GM12878 (cell line): ENCODE measurements at places on chromosomes 4 and X. TPM values are rescaled to one million over a fixed set of nuclear protein-coding genes. Genes with fewer than 3 reads are reported as not detected.
A peak's percentile ranks its signal among the peaks of the same experiment; 100 is the strongest.

DNA sequence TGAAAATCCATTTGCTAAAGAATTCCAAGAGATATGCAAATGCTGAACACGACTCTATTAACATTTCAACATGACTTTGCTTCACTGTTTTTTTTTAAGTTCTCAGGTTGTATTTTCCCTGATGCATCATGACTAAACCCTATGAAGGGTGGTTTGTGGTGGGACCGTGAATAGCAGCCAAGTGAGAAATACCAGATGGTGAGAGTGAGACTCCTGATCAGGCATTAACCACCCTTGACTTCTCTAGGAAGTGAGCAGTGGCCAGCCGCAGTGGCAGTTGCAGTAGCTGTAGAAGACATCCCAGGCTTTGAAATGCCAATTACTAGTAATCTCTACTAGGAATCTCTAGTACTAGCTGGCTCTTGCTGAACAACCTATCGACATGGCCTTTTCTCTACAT, 383.4 kb downstream of the FAM133A start:
- DNase-seq, result no peak

DNA sequence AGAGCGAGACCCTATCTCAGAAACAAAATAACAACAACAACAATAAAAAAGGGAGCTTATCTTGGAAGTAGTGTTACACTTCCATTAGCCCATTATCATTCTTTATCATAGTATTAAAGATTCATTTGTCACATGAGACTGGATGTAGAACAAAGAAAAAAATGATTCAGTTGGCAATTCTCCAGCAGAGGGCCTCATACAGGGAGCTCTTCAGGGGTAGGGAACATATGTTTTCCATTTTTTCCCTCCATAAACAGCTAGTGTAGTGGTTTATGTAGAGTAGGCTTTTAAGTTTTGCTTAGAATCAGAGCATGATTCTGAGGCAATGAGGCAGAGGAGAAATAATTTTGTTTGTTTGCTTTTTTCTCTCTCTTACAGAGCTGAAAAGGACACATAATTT, 5.8 kb downstream of the CPE start:
- no peak for DNase-seq

CCSER1 gene
- total RNA-seq, result 1.2 TPM in 2 replicates

- no peak for DNase-seq
These were observed 1.2 kb upstream of the MID1IP1 start for GRCh38 chrX:38799995-38800580.

NSDHL gene
- 23.5 and 24.2 TPM in 2 replicates for total RNA-seq

DNA sequence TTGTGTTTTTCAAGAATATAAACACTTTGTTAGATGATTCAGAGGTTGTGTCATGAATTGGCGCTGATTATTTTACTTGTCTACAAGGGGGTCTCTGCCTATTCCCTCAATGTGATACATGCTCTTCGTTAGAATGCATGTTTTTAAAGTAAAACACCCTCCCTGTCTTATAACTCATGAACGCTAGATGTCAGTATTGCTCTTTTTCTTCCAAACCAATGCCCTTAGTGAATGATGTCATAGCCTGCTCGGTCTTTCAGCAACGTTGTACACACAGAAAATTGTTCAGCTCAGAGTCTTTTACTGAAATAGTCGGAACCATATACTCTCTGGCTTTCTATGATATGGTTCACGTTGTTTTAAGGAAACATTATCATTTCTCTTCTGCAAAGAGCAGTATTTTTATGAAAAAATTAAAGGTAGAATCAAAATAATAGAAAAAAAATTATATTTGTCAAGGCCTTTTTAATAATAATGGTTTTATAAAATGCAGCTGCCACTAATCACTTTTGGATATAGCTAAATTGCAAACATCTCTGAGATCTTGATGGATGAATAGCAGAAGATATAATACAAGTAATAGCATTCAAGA, 292.9 kb downstream of the TLL1 start:
- peak; percentile 36 for DNase-seq

GRCh38 chr4:70895811-70896491, 6.2 kb upstream of the MOB1B start:
- DNase-seq, result no peak

DNA sequence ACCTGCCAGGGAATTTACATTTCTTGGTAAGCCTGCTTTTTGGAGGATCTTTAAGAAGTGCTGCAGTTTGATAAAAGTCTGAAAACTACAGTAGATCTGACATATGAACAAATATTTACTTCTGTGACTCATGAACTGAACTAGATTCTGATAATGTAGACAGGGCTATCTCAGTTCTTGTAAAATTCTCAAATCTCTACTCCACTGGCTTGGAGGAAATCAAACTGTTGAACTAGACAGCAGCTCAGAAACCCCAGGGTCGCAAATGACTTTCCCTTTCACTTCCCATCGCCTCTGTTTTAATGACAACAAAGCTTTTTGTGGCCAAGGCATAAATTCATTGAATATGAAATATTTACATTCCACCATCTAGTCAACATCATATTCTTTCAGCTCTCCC, 15.4 kb upstream of the OCIAD1 start:
- DNase-seq, result no peak

DNA sequence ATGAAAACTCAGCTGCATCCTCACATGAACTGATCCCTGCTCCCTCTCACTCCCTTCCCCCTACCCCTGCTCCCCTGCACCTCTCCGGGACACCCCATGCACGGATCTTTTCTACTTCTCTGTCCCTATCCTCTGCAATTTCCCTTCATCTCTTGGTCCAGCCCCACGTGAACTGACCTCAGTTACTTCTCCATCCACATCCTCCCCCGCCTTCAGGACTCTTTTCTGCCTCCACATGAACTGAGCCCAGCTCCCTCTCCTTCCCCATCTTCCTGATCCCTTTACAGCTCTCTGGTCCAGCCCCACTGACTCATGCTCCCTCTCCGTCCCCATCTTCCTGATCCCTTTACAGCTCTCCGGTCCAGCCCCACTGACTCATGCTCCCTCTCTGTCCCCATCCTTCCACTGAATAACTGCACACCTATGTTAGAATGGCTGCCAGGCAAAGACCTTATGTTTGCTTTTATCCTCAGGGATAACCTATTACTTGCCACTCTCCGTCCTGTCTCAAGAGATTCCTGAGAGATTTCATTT, 5.6 kb downstream of the CETN2 start:
- DNase-seq, result no peak

GRCh38 chr4:108830509-108831244, 67.8 kb upstream of the ETNPPL start:
- no peak for DNase-seq

WAS gene
- 84.7 and 86.8 TPM in 2 replicates for total RNA-seq

NEUROG2 gene
- total RNA-seq, result 1.9 and 2.9 TPM in 2 replicates

CENPU gene
- total RNA-seq, result 38.6 and 43.9 TPM in 2 replicates

- DNase-seq, result no peak
These were observed 32.5 kb downstream of the FSTL5 start for GRCh38 chr4:162131256-162131655.

- DNase-seq, result no peak
These were observed 297.6 kb upstream of the STS start for GRCh38 chrX:6849716-6850414.

GRCh38 chr4:152634110-152634760, 45.6 kb downstream of the TMEM154 start:
- no peak for DNase-seq

DDX53 gene
- not detected in 2 replicates for total RNA-seq

DNA sequence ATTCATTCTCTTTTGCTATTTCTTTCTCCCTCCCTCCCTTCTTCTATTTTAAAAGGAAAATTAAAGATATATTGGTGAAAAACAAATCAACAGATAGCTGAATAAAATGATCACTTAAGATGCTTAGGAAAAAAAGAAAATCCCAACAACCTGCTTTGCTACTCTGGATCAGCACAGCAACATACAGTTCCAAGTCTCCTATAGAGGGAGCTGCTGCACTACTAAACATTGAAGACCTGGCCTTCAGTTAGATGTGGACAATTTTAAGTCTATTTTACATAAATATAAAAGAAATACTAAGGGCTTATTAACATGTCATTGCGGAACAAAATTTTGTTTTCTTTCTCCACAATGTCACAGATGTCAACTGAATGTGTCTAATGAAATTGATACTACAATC, 226.4 kb downstream of the MAGEB5 start:
- DNase-seq, result no peak

- no peak for DNase-seq
These were observed 35.4 kb upstream of the PDLIM5 start for GRCh38 chr4:94416335-94416734.

GRCh38 chr4:151129796-151130195, 30.4 kb downstream of the RPS3A start:
- no peak for DNase-seq

TBC1D25 gene
- 17.3 and 20.6 TPM in 2 replicates for total RNA-seq

DNA sequence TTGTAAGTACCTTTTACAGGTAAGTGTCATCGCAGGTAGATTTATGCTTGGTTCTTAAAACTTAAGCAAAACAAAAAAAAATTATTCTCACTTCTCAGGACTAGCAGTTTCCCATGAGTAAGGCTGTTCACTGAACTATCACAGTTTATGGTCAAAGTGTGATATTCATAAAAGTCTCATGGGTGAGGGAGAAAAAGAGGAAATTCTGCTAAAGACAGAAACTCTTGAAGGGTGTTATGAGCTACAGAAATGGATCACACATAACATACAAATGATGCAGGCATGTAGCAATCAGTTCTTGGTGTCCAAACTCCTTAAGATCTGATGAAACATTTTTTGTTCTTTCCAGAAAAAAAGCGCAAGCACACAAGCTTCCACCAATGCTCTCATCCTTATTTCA, 8.5 kb downstream of the RAB9A start:
- peak; percentile 73 for DNase-seq

DNA sequence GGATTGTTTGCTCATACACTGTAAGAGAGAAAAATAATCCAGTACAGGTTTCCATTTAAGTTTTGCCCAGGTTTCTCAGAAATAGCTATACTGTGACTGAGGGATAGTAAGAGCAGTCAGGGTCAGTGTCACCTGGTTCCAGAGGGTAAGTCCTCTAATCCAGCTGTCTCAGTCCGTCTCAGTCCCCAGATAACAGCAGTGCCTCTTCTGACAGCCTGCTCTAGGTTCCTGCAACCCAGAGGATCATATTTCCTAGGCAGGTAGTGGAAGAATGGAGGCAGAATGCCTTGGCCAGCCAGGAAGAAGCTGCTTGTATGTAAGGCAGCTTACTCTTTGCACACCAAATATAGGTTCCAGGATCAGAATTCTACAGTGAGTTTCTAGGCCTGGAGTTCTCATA, 22.6 kb upstream of the GNRHR start:
- DNase-seq, result no peak

GSX2 gene
- 0.32 and 0.54 TPM in 2 replicates for total RNA-seq

CENPVL2 gene
- total RNA-seq, result not detected in 2 replicates

GRCh38 chr4:107666134-107666533, 53.9 kb downstream of the PAPSS1 start:
- DNase-seq, result no peak

- DNase-seq, result no peak
These were observed 85.6 kb upstream of the NMU start for GRCh38 chr4:55721651-55722050.

GRCh38 chr4:153789741-153790499, 1.0 kb upstream of the SFRP2 start:
- no peak for DNase-seq

- DNase-seq, result no peak
These were observed 137.6 kb upstream of the TEX13D start for GRCh38 chrX:124194901-124195300.

DNA sequence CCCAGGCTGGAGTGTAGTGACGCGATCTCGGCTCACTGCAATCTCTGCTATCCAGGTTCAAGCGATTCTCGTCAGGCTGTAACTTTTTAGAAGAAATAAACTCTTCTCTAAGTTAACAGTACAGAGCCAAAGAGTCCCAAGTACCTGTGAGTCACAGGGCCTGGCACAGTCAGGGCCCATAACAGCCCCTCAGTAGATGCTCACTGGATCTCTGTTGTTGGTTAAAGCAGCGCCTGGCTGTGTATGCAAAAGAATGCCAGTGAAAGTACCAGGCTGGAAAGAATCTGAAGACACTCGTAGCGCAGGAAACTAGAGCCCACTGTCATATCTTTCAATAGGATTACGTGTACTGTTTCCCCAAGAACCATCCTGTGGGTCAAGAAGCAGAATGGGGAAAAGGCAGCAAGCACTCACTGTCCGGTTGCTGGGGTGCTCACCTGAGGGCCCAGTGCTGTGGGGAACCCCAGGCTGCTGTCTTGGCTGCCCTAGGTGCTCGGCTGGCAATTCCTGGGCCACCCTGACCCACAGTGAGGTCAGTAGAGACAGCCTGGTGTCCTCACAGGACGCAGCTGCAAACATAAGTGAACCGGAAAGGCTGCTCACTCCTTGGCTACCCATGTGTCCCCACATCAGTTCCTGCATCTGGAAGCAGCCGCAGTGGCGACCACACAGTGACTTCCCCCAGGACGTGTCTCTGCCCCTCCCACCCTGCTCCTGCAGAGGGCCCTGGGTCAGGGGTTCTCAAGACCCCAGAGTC, 3.1 kb upstream of the SLBP start:
- DNase-seq, result no peak

- no peak for DNase-seq
These were observed 651 bp upstream of the SAP30 start for GRCh38 chr4:173370130-173370476.

- DNase-seq, result no peak
These were observed 48.1 kb upstream of the ATXN3L start for GRCh38 chrX:13367950-13368349.

DNA sequence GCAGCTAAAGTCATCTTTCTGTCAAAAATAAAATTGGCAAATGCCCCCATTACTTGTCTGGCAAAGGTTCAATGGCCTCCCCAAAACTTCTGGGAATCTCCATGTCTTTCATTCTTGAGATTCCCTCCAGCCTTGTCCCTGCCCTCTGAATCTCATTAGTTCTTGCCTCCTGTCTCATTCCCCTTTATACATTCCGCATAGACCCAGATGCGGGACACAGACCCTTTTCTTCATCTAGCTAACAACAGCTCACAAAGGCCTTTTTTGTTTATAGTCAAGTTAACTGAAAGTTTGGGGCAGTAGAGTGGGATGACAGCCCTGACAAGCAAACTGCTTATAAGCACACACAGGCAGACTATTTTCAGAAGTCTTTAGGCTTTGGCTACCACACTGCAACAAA, 306.1 kb upstream of the FAM241A start:
- no peak for DNase-seq

DNA sequence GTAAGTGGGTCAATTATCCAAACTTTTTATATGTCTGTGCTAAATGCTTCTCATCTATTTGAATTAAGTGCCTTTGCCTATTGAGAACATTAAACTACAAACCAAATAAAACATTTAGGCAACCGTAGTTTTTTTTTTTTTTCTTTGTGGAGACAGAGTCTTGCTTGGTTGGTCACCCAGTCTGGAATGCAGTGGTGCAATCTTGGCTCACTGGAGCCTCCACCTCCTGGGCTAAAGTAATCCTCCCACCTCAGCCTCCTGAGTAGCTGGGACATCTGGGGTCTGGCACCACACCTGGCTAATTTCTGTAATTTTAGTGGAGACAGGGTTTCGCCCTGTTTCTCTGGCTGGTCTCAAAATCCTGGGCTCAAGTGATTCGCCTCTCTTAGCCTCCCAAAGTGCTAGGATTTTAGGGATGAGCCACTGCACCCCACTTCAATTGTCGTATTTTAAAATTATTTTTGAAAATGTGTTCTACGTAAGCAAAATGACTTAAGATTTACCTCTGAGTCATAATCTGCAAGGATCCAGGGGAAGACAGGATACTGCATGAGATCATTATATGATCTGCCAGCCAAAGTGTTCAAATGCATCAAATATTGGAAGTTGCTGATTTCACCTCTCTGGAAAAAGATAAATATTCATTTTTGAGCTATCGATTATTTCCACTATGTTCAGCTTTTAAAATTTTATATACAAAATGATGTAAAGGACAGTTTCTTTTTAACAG, 125.6 kb downstream of the CDS1 start:
- DNase-seq, result no peak
